ENCODE measurements at places on chromosomes 7 and 10.

DNA sequence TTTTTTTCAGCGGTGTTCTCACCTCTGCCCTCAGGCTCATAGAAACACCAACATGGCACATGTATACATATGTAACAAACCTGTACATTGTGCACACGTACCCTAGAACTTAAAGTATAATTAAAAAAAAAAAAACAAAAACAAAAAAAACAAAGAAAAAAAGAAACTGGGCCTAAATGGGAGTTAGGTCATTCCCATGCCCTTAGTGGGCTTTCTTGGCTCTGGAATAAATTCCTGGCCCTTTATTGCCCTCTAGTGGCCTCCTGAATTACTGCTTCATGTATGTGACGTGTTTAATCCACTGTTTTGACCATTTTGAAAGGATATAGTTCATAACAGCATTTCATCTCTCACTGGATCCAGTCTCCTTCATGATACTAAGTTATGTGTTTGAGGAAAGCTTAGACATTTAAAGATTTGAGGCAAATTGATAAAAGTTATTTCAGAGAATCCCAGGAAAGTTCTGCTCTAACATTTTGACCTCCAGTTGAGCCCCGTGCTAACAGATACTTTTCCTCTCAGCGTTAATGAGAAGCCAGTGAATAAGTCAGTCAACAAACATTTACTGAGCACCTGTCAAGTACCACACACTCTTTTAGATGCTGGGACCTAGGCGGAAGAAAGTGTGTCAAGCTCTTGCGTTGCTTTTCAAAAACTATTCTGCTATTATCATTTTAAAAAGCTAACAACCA is 54.7 kb upstream of the SYPL1 start:
- DNase-seq = peak; percentile 55

GRCh38 chr10:104485632-104486031 is 132.0 kb downstream of the CFAP58 start:
- no peak for DNase-seq

DNA sequence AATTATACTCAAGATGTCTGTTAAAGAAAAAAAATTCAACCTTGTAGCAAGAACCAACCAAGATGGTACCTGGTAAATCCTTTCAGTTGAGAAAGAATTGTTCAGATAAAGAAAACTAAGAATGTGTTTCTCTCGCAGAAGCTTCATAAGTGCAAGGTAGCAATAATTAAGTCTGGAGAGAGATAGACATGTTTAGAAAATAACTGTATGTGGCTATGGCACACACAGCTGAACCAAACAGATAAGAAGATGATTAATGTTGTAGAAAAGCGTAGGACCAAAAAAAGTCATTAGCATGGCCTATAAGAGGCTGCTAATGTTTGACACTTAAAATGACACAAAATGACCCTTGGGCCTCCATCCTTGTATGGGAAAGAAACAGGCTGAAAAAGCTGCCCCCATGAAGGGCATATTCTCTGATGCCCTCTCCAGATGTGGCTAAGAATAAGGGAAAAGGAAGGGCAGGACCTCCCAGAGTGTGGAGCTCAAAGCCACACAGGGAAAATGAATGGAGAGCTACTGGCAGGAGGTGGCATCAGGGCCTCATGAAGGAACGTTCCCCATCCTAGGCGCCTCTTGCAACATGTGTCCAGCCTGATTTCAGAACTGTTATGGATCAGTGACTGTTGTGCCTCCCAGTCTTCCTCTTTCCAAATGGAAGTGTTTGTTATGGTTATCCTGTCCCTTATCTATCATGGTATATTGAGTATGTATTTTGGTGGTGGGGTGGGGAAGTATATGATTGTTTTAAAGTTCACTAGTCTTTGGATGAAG is 30.7 kb downstream of the TLL2 start:
- DNase-seq = no peak

GRCh38 chr10:98172495-98172894 is 38.0 kb downstream of the R3HCC1L start:
- no peak for DNase-seq

DNA sequence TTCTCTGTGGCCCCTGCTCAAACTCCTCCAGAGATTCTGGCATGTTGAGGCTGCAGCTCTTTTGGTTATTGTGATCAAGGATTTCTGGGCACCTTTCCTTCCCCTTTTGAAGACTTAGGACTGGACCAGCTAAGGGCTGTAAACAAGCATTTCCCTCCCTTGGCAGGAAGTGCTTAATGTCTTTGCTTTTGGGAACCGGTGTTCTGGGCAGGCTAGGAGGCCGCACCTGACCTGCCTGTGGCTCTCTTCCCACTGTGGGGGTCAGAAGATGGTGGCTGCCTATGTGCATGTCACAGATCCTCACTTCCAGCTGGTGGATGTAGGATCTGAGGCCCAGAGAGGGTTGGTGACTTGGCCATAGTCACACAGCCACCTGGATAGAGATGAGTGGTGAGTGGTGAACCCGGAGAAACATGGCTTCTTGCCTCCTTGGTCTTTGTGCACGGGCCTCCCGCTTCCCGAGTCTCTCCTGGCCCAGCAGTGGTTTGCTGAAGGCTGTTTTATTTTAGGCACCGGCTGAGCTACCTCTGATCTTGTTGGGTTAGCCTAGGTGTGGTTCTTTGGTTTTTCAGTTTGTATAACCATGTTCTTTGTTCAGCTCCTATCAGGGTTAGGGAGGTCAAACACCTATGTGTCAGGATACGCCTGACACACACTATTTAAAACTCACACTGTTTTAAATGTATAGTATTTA is 82.0 kb downstream of the GRK5 start:
- DNase-seq = no peak

- no peak for DNase-seq
Measured at GRCh38 chr10:115082506-115082905, 10.7 kb upstream of the ATRNL1 start.

Measured in activated CD4-positive, alpha-beta T cell treated with anti-CD3 and anti-CD28 coated beads, Interleukin-2, amount 50 U/mL, for 16 hours (primary cell).